ENCODE measurements at places on chromosomes 16 and 17. TPM values are rescaled to one million over a fixed set of nuclear protein-coding genes. Genes with fewer than 3 reads are reported as not detected.

Gene GDPD1
- total RNA-seq, result 1.2 TPM

DNA sequence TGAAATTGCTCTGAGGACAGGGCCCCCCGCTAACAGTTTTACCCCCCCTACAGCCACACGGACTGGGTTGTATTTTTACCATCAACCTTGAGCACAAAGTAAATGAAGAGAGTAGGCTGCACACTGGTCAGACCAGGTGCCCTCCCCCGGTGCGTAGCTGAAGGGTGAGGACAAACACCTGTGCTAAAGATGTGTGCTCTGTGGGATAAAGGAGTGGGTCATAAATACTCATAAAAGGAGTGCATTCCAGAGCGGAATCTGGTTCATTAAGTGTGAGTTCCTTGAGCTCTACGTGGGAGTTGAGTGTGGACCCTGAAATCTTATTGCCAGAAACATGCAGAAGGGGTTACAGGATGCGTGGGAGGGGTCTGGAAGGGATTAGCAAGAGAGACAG is 217.0 kb downstream of the CCDC182 start:
- peak; percentile 43 for DNase-seq

DNA sequence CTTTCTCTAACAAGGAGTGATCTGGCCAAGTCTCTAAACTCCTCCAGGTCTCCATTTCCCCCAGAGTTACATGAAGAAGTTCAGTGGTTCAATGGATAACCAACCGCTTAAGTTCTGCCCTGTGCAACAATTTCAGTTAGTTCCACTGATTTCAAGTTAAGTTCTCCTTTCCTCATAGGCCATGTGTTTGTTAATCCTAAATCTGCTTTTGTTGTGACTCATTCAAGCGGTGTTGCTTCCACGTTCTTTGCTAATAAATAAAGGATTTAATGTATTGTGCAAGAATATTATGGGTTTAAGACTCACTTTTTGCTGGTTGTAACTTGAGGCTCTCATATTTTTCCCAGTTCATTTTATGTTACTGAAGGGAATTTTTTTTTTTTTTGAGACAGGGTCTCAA is 36.3 kb downstream of the GNA13 start:
- DNase-seq, result no peak

GRCh38 chr16:405548-406506 is 4.1 kb downstream of the DECR2 start:
- DNase-seq, result no peak

DNA sequence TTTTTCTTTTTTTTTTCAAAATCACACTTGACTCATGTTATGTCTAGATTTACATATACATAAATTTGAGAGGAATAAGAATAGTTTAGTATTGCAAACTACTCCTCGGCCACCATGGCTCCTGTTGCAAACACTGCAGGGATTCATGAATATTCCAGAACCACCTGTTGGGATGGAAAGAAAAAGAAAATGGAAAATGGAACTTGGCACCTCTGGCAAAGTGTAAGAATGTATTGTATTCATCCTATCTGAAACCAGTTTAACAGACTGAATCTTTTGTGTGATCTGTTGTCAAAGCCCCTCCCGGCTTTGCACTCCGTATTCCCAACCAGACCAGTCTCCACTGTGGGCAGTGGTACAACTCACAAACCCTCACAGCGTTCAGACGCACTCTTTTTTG is 124.4 kb downstream of the SPECC1 start:
- DNase-seq, result no peak

Gene ADAM11
- 0.67 TPM for total RNA-seq

GRCh38 chr16:56795011-56795410 is 65.1 kb downstream of the NUP93 start:
- no peak for DNase-seq

GRCh38 chr17:30316736-30317135 is 17.1 kb downstream of the TMIGD1 start:
- no peak for DNase-seq

DNA sequence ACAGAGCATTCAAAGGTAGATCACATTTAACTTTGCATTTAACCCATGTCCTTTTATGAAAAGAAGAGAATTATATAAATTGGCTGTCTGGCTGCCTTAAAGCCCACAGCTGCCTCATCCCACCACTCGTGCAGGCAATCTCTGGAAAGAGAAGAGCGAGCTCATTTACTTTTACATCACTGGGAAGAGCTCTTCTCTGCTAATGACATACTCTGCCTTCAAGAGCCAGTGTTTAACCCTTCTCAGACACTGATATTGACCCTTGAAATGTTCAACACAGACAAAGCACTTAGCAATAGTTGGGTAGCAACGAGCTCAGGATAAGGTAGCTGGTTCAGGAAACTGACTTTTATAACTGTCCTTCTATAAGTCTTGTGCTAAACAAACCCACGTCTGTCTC is 6.8 kb downstream of the KRT38 start:
- DNase-seq, result no peak

- DNase-seq, result peak; percentile 89
These were observed 58.4 kb downstream of the TOM1L2 start for GRCh38 chr17:17913695-17914332.

DNA sequence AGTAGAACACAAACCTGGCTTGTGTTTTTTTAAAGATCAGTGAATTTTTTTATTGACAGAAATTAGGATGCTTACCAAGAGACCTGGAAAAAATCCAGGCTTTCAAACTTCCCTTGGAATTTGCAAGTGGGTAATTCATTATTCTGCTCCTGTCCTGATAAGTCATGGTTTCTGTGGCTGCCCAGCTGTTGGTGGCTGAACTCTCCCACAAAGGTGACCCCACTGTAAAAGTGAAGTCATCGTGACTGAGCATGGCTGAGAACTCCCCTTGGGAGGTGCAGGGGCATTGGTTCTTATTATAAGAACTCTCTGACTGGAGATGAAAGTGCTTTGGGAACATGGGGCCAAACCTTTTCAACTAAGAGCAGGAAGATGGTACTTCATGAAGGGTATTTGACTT is 46.6 kb upstream of the TANC2 start:
- no peak for DNase-seq

- no peak for DNase-seq
These were observed 3.9 kb downstream of the TMEM94 start for GRCh38 chr17:75460295-75460694.

DNA sequence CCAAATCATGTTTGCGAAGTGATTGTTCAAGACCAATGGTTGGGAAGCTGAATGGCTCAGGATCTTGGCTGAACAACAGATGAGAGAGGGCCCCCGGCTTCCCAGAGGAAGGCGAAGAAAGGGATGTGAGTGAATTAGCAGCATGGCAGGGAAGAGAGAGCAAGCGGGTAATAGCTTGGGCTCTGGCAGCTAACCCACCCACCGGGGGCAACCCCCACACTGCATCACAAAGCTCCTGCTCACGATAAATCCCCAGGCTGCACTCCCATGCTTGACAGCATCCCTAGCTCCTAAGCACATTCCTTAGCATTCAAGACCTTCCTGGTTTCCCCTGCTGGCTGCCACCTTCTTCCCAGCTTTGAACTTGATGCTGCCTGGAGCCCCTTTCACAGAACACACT is 26.2 kb upstream of the EMP2 start:
- no peak for DNase-seq

Gene MEOX1
- 25.3 TPM for total RNA-seq

DNA sequence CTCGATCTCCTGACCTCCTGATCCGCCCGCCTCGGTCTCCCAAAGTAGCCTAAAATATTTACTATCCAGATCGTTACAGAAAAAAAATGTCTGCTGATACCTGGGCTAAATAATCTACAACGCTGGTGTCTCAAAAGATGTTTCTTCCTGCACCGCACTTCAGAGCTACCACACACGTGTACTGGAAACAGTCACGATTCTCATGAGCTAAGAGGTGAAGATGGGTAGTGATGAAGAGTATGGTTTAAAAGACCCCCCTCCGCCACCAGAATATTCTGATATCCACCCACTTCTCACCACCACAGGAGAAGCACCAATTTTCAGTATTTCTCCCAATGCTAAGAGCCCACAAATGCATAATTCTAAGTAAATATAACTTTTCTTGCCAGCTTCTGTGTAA is 50.2 kb downstream of the SMG6 start:
- no peak for DNase-seq

DNA sequence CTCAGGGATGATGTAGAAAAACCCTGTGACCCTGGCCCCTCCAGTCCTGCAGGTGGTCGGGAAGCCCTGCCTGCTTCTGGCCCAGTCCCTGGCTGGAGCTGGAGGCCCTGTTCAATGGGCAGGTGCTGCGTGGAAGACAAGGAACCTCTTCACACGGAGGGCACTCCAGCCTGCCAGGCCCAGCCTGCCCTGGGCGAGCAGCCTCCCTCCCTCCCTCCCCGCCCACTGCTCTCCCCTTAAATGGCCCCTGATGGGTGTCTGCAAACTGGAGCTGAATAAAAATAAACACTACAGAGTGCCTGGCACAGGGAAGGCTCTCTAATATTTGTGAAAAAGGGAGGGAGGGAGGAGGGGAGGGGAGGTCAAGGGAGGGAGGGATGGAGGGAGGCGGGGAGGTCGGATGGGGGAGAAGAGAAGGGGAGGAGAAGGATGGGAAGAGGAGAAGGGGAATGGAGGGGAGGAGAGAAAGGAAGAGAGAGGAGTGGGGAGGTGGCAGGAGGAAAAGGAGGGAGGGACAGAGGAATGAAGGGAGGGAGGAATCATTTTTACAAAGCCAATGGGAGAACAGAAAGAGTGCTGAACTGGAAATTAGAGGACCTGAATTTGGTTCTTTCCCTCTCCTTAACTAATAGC is 222.8 kb upstream of the TNRC6C start:
- DNase-seq, result peak; percentile 64

- DNase-seq, result no peak
These were observed 14.3 kb downstream of the DYNLL2 start for GRCh38 chr17:58097384-58098088.

DNA sequence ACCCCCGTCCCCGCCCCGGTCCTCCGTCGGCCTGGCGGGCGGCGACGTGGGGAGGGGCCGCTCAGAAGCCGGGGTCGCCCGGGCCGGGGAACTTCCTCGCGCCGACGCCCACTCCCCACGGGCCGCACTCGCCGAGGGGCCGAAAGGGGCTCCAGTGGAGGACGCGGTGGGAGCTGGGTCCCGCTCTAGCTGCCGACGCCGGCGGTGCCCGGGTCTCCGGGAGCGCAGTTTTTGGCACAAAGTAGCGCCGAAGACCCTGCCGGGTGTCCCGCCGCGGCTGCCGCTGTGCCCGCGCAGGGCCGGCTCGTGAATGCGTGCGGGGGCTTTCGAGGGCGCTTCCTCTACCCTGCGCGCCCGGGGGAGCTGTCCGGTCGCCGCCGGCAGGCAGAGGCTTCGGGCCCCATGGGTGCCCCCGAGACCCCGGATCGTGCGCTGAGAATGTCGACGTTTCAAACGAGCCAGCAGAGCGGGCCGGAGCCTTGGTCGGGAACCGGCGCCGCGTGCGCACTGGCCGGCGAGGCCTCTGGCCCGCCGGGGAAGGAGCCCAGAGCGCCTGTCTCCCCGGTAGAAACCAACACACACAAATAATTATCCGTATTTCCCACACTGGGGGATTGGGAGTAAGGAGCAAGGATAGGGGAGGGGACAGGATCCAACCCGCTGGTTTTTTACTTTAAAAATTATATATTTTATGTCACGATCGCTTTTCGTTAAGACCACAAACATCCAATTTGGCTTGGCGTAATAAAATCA is 46.6 kb upstream of the SLC38A10 start:
- no peak for DNase-seq

GRCh38 chr16:71288570-71288889 is 672 bp downstream of the CMTR2 start:
- DNase-seq, result no peak

Gene PRRT2
- 1.5 TPM for total RNA-seq

Gene NHERF1
- total RNA-seq, result 13.9 TPM

Gene MT1E
- total RNA-seq, result 410 TPM

Gene ANKRD40CL
- not detected for total RNA-seq

DNA sequence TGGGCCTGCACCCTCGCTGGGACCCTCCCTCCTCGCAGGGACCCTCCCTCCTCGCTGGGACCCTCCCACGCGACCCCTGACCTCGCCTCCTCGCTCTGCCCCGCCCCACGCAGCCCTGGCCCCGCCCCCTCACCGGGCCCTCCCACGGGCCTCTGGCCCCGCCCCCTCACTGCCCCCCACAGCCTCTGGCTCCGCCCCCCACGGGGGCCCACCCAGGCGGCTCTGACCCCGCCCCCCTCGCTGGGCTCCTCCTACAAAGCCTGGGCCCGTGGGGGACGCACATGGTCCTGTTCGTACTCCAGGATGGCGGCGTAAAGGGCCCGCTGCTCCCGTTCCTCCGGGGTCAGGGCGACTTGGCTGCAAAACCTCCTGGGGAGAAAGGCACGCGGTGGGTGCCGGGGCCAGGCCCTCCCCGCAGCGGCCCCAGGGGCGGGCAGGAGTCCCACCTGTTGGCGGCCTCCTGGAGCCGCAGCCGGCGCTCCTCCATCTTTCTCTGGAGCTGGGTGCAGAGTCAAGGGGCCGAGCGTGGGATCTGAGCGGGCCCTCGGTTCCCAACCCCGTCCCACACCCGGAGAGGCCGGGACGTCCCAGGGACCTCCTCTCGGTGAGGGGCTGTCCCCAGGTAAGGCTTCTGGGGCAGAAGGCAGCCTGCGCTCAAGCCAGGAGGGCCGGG is 9.0 kb downstream of the VPS9D1 start:
- no peak for DNase-seq

- DNase-seq, result no peak
These were observed 270.8 kb upstream of the CDH5 start for GRCh38 chr16:66095676-66096075.

DNA sequence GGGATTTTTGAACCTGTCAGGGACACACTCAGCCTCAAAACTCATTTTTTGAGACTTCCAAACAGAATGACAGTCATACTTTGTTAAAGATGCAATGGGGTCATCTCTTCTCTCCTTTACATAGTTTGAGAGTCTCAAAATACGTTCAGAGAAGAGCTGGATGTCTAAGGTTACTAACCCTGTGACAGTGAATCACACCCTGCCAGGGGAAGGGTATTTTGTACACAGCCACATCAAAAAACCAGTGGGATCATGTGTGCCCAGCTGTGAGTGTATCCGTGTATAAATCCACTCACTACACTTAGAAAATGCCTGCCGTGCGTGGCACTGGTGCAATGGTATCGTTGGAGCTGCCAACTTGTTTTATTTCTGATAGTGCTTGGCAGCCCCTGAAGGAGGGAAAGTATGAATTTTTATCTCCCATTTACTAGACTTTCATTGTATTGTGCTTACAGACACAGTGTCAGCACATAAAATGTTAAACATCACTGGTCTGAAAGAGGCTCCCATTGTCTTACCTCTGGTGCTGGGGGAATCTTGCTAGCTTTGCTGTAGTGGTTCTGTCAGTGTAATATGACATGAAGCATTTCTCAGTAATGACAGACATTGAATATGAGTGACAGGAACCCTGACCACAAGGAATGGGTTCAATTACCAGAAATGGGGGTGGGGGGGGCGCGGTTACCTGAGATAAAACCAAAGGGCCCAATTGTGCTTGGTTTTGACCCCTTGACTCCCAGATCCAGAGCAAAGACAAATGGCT is 256.3 kb downstream of the FTO start:
- no peak for DNase-seq
